ENCODE measurements at places on chromosomes 2 and 18.
A peak's percentile ranks its signal among the peaks of the same experiment; 100 is the strongest.

GRCh38 chr2:236590846-236591245 lies 21.2 kb downstream of the ACKR3 start:
- DNase-seq, result no peak

DNA sequence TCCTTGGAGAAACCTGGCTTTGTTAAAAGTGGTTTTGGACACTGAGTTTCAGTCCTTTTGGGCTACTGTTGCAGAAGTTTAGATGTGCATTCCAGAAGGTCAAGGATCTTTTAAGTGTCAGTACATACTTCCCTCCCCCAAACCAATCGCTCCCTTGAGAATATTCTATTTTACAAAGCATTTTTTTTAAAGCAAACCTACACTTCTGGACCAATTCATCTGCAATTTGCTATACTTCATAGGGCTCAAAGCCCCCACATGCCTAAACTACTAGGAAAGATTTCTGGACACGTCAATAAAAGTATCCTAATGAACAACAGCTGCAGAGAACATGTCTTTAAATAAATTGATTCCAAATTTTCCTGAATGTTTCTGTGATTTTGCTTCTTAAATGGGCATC lies 157.6 kb downstream of the RDH14 start:
- DNase-seq, result no peak

- peak; percentile 46 for DNase-seq
These were observed 11.0 kb downstream of the EIF5B start for GRCh38 chr2:99348173-99348572.

DNA sequence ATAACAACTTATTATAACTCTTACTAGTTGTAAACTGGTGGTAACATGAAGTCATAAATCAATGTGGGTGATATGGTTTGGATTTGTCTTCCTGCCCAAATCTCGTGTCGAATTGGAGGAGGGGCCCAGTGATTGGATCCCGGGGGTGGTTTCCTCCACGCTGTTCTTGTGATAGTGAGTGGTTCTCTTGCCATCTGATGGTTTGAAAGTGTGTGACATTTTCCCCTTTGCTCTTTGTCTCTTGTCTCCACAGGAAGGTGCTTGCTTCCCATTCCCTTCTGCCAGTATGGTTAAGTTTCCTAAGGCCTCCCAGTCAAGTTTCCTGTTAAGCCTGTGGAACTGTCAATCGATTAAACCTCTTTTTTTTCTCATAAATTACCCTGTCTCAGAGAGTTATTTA lies 321.6 kb downstream of the DSEL start:
- no peak for DNase-seq

- DNase-seq, result no peak
These were observed 134.1 kb upstream of the SIX3 start for GRCh38 chr2:44807201-44808025.

GRCh38 chr18:2515171-2515787 lies 56.0 kb downstream of the METTL4 start:
- DNase-seq, result no peak

DNA sequence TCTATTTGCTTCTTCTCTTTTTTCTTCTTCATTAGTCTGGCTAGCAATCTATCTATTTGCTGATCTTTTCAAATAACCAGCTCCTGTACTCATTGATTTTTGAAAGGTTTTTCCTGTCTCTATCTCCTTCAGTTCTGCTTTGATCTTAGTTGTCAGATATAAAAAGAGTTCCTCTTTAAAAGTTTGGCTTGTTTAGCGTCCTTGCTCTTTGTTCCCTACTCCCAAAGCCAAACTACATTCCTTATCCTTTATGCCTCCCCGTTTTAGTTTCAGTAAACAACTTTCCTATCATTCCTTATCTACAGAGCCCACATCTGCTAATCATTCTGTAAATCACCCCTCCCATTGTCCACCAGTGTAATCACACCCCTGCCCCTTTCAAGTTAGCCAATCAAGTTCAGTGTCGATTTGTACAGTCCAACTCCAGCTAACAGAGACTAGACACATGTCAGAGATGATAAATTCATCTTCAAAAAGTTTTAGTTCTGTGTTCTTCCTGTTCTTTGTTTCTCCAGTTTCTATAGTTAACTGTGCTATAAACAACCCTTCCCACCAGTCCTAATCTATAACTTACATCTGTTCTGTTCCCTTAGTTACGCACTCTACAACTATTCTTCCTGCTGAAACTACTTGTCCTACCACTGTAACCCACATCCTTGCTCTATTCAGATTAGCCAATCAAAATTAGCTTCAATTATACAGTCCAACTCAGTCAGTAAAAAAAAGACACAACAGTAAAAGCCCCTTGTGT lies 44.4 kb downstream of the TFPI start:
- DNase-seq, result no peak

GRCh38 chr18:60372132-60372531 lies 443 bp downstream of the MC4R start:
- DNase-seq, result no peak

GRCh38 chr18:63119647-63120046 lies 199.9 kb downstream of the BCL2 start:
- peak; percentile 46 for DNase-seq

DNA sequence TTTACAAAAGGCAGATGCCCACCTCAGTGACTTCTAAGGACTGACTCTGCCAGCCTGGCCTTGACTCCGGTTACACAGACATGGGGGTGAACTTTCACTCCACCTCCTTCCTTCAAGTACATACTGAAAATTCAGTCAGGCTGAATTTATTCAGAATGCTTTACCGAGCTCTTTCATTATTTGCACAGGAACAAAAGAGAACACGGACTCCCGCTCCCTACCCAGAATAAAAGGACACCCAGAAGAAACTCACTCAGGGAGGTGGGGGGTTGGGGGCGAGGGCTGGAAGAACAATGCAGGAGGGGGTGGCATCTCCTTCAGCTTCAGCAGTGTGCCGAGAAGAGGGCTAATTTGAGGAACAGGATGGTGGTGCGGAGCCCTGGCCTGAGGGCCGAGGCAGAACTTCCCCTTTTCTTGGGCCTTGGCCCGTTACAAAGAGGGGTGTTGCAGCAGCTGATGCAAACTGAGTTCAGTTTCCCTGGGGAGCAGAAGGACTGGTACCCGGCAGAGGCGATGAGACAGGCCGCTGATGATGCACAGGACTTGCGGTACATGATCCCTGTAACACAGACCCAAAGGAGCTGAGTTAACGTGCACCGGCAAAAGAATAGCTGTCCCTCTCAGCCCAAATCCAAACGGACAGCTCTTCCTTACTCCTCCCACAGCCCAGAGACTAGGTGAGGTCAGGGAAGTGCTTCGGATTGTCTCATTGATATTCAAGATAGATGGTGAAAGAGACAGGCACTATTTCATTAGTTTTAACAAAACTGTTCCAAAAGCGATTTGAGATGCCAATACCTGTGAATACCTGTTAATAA lies 24.1 kb downstream of the LYPD1 start:
- DNase-seq, result peak; percentile 8

DNA sequence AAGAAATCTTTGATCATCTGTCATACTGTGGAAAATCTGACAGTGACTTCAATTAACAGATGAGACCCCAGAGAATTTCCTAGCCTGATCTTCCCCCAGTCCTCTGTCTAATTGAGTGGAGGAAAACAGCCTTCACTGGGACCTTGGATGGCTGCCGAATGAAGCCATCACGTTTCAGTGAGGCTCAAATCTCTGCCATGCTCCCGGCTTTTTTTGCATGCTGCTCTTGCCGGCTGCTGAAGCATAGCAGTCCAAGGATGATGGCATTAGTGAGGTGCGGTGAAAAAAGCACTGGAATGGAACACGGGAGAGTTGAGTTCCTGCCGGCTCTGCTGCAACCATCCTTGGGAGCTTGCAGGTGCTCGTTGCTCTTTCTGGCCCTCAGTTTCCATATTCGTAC lies 430.5 kb downstream of the SLC4A3 start:
- DNase-seq, result no peak

DNA sequence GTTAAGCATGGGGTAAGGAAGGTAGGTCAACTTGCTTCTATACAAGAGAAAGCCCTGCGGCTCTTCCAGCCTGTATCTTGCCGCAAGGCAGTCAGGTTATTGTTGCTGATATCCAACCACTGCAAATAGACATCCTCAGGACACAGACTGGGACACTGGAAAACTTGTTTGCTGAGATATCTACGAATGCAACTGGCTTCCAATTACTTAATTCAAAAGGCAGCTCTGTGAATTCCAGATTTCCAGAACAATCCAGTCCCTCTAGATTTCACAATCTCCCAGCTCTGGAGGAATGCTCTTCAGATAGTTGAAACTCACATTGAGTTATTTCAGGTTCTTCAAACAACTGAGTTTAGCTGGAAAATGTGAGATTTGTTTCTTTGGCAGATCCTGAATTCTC lies 34.6 kb upstream of the SP9 start:
- DNase-seq, result no peak

DNA sequence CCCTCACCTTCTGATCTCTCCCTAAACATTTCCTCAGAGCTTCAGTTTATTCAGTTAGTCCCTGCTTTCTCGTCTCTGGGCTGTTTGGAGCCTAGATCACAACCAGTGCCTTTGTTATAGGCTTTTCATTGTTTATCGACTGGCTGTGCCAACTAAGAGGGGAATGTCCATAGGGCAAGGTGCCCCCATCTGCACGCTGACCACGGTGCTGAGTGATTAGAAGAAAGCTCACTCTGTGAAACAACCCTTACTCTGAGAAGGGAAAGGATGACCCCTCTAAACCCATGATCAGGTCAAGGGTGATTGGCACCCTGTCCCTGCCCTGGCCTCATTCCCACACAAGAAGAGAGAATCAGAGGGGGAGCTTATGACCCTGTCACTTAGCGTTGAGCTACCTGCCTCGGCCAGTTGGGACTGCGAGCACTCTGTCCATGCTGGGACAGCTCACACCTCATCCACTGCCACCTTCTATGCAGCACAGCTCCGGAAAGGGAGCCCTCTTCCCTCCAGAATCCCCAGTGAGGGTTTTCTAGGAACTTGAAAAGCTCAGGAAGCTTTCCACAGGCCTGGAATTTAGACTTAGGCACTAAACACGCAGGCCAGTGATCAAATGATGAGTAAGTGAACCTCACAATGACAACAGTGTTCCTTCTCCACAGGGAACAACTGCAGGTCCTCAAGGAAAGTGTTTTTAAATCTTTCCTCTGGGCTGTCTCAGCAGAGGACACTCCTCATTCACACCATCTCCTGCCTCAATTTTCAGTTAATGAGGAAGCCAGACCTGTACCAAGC lies 2.3 kb upstream of the ACTG2 start:
- DNase-seq, result no peak

GRCh38 chr2:147632198-147632597 lies 212.6 kb upstream of the ACVR2A start:
- peak; percentile 52 for DNase-seq

- DNase-seq, result no peak
These were observed 124.1 kb upstream of the MYT1L start for GRCh38 chr2:2455151-2455550.

DNA sequence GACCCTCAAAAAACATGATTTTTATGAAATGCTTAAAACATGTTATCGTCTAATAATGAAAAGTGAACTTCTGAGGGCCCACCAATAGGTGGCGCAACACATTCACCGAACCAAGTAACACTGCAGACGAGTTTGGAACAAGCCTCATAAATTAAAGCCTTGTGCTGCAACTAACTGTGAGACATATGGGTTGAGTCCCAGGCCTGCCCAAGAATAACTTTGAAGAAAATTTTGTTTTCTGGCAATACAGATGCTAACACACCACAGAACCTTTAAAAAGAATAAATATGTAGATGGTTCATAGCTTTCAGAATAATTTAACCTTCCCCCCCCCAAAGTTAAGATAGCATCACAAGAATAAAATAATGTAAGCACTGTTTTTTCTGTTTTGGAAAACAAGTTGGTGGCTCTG lies 285.9 kb downstream of the RNF144A start:
- DNase-seq, result peak; percentile 74

GRCh38 chr2:235268535-235268934 lies 225.3 kb upstream of the AGAP1 start:
- no peak for DNase-seq

DNA sequence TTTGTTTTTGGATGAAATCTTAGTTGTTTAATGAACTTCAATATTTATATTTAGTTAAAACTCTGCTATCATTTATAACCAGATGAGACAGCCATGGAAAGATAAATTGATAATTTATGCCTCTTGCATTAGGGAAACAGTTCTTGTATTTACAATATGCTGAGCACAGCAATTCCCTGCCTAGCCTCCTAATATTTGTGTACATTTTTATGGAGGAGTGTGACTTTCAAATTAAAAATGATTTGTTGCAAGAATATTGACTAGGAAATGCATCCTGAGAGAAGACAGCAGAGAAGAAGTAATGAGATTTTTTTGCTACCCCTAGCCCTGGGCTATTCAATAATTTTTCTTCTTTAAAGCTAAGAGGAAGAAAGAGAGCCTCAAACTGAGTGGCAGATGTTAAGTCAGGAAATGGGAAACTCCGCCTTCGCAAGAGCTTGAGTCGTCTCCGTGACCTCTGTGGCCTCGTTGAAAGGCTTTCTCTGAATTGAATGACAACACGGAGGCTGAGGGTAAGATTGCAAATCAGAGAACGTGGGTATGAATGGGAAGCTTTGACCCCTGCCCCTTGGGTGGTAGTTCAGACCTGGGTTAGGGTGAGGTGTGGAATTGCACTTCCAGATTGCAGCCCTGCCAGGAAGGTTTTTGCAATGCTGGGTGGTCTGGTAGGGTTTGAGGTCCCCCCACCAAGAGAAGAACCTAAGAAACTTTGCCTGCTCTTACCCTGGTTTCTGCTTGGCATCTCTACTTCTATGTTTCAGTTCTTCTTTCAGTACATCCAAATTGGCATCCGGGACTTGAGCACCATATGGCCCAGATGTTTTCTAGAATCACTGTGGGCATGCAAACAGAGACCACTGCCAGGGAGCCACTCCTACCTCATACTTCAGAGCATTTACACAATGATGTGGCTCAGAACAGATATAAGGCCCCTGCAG lies 210.3 kb upstream of the RBMS1 start:
- DNase-seq, result peak; percentile 55

DNA sequence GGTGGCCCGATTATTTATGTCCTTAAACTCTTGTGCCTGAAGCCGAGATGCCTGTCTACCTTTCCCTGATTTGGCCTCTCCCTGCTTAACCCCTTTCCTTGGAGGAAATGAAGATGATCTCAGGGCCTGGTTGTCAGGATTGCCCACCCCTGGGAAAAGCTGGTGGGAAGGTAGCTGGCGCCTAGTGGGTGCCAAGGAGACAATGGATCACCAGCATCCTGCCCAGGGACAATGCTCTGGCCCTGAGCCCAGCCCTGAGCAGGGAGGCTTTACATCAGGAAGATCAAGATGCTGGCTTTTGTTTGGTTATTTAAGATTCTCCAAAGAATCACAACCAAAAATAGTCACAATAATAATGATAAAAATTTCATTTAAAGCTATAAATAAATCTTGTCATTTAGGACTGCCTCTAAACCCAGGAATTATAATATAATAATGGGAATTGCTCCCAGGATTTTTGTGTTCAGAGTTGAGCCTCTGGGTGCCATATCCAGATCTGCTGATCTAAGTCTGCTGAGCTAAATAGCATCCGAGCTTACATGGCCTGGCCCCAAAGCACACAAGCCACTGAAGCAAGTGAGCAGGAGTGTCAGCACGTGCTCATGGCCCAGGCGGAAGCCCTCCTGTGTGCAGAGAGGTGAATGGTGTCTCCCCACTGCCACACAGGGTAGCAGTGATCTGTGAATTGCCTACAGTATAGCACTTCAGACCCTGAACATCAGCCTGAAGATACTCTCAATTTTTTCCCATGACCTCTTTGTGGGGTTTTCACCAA lies 57.8 kb upstream of the MAP3K20 start:
- no peak for DNase-seq

GRCh38 chr2:161223139-161223732 lies 63.0 kb downstream of the TANK start:
- DNase-seq, result peak; percentile 58
